Activated naive CD4-positive, alpha-beta T cell (primary cell): ENCODE measurements at places on chromosomes 1 and 21.

DNA sequence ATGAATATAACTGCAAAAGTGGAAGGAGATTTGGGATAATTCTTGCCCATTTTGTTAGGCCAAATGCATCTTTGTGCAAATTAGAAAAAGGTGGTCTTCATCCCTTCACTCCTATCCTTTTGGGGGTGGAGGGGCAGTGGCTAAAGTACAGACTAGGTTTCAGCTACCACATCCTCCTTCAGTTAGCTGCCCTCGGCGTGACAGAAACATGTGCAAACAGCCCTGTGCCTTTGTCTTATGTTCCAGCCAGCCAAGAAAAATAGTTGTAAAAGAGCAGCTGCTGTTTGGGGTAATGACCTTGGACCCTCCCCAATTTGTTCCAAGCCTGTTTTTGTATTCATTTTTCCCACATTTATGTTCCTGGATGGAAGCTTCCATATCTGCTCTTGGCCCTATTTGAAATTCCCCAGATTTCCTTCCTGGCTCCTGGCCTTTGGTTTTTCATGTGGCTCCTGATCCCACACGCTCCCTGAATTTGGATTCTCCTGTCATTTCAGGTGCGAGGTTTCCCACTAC is 8.3 kb upstream of the LGALS8 start:
- DNase-seq = no peak

- DNase-seq = no peak
Measured at GRCh38 chr1:16256478-16256877, 19.5 kb upstream of the CPLANE2 start.

- DNase-seq = no peak
Measured at GRCh38 chr1:87684194-87684593, 355.5 kb downstream of the LMO4 start.

DNA sequence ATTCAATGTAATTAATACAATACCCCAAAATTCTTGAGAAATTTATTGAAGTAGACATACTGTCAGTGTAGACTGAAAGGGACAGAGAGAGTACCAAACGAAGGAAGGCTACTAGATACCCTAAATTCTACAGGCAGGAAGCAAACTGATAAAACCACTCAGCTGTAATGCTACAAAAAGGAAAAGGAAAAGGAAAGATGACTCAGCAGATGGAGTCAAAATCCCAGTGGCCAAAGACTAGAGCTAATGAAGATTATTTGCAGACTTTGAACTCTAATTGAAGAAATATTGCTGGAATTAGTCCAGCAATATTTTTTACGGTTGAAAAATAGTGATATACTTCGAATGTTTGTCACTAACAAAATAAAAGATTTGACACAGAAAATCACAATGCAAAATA is 671.9 kb downstream of the BRINP3 start:
- no peak for DNase-seq

- DNase-seq = no peak
Measured at GRCh38 chr1:154767315-154768240, 102.5 kb downstream of the KCNN3 start.

DNA sequence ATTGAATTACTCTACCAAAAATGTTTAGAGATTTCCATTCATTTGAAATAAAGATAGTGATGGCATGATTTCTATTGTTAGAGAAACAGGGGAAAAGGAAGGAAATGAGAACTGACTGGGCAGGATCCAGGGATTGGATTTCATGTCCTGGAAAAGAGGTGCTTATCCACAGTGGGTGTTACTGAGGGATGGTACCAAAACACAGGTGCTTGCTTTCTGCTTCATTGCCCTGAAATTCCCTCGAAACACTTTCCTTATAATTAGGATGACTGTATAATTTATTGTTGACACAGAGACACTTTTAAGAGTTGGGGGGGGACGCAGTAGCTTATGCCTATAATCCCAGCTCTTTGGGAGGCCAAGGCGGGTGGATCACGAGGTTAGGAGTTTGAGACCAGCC is 185.0 kb upstream of the KCNK2 start:
- no peak for DNase-seq

DNA sequence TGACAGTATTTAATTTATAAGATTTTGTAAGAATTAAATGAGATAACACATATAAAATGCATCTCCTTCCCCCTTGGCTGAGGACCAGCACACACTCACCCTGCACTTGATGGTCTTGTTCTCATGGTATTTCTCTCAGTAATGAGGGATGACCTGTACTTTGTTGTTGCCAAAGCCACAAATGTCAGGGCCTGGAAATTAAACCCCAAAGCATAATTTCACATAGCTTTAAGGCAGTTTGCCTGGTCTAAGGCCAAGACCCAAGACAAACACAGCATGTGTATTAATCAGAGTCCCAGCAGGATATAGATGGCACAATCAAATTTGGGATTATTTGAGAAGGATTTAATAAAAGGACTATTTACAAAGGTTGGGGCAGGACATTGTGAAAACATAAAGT is 48.6 kb upstream of the EPS15 start:
- DNase-seq = no peak

DNA sequence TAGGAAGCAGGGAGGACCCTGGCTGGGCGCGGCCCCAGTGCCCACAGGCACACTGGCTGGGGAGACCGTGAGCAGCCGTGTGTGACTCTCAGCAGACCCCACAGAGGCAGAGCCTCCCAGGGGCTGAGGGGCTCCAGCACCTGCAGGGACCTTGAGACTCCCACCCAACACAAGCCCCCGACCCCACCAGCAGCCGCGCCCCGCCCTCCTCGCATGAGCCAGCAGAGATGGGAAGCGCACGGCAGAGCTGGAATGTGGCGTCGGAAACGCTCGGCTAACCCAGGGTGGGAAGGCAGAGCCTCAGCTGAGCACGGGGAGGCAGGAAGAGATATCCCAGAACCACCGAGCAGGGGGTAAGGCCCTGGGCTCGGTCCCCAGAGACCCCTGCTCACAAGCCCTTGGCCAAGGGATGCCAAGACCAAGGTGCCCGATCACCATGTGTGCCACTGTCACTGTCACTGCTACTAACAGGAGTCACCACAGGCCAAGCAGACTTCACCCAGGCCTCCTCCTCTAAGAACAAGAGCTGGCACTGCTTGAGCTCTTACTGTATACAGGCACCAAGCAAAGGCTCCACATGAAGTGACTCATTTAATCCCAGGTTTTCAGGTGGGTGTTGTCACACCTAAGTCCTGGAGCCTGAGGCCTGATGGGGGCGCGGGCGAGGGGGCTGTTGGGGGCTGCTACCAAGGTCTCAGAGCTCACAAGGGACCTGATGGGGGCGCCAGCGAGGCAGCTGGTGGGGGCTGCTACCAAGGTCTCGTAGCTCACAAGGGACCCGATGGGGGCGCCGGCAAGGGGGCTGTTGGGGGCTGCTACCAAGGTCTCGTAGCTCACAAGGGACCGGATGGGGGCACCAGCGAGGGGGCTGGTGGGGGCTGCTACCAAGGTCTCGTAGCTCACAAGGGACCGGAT is 20.1 kb downstream of the MEGF6 start:
- no peak for DNase-seq

GRCh38 chr1:52140633-52141512 is 1.0 kb upstream of the ZFYVE9 start:
- DNase-seq = no peak

GRCh38 chr1:13760340-13760739 is 60.4 kb downstream of the PRDM2 start:
- DNase-seq = no peak

- no peak for DNase-seq
Measured at GRCh38 chr1:194176212-194176611, 989.8 kb upstream of the B3GALT2 start.

DNA sequence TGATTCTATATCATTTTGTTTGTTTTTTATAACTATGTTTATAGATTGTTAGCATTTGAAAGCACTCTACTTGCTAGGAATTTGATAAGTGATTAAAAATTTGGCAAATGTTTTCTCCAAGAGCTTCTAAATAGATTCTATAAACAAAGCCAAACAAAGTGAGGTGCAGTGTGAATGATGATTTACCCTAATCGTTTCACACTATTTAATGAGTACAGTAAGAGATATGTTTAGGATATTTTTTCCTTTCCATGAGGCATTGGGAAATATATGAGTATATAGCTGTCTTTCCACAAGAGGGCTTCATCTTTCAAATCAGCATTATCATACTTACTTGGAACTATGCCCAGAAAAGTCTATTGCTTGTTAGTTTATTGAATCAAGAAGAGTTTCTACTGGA is 277.0 kb upstream of the BRINP3 start:
- no peak for DNase-seq

DNA sequence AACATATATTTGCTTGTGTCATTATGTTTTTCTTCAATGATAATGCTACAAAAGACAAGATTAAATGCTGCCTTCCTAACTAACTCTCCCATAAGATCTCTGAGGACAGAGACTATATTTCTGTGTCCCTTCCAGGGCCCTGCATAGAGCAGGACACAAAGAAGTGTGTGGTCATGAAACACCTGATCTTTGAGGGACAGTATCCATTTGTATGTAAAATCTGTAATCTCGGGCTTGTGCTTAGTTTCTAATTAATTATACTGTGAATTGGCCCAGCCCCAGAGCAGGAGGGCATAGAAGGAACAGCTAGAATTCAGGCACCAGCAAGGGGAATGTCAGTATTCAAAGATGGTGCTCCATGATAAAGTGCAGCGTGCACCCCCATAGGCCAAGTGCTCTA is 374.9 kb downstream of the HHAT start:
- no peak for DNase-seq

DNA sequence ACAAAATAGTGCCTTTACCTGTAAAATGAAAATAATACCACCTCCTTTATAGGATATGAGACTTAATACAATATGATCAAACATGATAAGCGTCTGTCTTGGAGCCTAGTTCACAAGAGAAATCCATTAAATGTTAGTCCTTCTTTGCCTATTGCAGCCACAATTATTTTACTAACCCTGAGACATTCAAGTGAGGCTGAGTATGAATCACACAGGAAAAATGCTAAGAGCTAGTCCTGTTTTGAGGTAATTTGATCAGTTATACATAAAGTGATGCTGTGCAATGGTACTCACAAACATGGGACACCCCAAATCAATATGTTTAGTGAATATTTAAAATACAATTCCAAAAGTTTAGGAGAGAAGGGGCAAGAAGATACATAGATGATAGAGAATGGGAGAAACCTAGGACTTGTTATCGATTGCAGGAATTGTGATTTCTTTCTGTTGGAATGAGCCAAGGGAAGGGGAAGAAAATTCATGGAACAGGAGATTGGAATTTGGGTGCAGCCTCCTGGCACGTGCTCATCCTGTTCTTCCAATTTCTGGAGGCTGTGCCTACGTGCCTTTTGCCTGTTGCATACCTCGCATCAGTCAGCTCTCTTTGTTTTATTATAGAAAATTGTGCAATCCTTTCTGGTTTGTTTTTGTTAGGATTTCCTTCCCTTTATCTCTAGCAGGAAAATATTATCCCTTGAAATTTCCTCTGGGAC is 39.9 kb upstream of the BACH1 start:
- DNase-seq = no peak

GRCh38 chr1:78703806-78704205 is 54.2 kb downstream of the IFI44 start:
- DNase-seq = no peak

GRCh38 chr1:55076356-55076755 is 37.0 kb downstream of the PCSK9 start:
- no peak for DNase-seq

GRCh38 chr1:205569411-205570172 is 62.2 kb downstream of the ELK4 start:
- DNase-seq = no peak

GRCh38 chr1:53349369-53349835 is 21.5 kb upstream of the LRP8 start:
- no peak for DNase-seq

- DNase-seq = no peak
Measured at GRCh38 chr1:2603521-2604155, 17.1 kb downstream of the PRXL2B start.
